ENCODE measurements at places on chromosomes 2 and 18.

DNA sequence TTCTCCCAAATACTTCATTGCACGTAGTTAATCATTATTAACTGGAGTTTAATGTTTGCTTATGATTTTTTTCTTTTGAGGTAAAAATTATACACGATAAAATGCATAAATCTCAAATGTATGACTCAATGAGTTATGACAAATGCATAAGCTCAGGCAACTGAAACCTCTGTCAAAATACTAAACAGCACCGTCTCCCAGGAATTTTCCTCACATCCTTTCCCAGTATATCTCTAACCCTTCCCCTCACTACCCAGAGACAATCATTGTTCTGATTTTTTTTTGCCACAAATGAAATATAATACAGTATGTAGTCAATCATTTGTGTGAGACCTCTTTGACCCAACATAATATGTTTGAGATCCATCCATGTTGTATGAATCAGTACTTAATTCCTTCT, 606.5 kb downstream of the CPS1 start:
- no peak for DNase-seq

GRCh38 chr2:37654932-37655841, 16.3 kb downstream of the CDC42EP3 start:
- DNase-seq: no peak

DNA sequence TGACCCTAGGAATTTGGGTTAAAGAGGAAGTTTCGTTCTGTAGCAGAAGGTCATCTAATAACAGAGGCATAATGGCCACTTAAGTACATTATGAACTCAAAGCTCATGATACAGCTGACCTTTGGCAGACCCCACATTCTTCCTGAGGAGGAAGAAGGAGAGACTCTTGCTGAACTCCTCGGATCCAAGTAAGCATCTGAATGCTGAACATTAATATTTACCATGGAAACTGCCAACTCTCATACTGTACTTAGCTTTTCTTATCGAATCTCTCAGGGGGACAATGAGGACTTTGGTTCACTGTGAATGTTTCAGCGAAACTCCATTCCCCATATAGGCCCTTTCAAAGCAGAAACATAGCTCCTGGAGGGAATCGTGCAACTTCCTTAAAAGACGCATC, 781.4 kb upstream of the GYPC start:
- no peak for DNase-seq

DNA sequence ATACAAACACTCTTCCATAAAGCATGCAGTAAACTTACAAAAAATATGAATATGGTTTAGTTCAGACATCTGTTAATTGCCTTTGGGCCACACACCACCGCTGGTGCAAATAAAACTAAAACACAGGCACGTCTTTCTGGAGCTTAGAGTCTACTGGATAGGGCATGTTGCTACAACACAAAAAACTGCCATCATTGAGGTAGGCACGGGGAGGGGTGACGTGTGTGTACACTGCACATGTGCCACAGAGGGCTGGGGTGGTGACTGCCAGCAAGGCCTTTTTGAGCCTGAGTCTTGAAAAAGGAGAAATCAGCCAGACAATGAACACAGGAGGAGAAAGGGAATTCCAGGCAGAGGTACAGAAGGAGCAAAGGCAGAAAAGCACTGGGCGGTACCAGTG, 5.1 kb downstream of the SERPINE2 start:
- DNase-seq: no peak

DNA sequence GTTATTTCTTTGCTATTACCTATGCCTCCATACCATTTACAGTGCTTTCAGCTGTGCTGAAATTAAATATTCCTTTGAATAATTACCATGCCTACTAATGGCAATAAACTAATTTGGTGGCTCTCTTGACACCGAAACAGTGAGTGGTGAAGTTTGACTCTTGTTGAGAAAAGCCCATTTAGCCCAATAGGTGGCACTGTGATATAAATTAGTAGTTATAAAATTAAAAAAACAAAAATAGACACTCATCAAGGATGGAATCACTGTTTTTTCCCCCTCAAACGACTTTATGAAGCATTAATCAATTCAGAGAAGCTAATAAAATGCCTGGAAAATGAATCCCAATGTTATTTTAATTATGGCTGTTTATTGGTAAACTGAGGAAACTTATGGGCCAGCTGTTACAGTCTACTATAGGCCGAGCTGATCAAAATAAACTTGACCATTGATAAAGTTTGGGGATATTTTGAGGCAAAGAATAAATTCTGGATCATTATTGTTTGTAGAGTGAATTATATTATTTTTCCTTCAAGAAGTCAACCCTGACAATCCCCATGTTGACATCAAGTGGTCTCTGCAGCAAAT, 339.6 kb downstream of the TRIB2 start:
- peak; percentile 10 for DNase-seq

DNA sequence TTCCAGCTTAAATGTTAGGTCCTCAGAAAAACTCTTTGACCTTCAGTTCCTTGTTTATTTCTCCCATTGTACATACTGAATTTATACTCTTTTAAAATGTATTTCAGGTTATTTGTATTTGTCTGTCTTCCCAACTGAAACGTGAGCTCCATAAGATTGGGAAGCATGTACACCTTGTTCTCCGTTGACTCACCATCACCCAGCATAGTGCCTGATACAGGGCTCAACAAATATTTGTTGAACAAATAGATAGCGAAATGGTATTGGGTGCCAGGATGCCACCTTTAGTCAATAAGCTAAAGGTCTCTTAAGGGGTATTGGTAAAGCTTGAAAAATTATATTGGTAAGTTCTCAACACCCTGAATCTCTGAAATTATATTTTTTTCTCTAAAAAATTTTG, 1841.3 kb upstream of the CELF4 start:
- DNase-seq: no peak

- no peak for DNase-seq
These were observed 23.3 kb downstream of the SPTBN1 start for GRCh38 chr2:54479424-54479823.

DNA sequence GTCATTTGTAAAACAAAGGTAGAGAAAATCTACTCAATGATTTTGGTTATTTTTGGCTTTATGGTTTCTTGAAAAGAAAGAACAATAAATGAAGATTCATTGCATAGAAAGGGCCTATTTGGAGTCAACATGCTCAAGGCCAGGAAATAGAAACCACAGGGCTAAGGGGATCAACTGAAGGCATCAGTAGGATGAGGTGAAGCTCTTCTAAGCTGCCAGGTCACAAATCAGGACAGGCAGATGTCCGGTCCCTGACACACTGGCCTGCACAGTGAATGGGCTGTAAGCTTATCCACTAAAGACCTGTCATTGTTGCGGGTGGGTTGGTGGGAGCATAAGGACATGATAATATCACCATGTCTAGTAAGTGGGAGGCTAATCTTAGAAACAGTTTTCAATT, 31.6 kb upstream of the RNF138 start:
- DNase-seq: no peak

DNA sequence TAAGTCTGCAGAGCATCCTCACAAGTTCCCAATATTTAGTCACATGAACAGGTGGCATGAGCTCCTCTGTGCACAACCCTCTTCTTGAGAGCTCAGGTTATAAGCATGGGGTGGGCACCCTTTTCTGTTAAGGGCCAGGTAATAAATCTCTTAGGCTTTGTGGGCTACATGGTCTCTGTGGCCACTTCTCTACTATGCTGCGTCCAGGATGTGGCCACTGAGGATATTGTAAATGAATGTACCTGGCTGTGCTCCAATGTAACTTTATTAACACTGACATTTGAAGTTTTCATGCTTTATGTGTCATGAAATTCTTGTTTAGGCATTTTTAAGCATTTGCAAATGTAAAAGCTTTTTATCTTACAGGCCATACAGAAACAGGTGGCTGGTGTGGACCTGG, 116.8 kb upstream of the ST6GAL2 start:
- no peak for DNase-seq

GRCh38 chr2:233711312-233712008, 1.2 kb upstream of the UGT1A5 start:
- DNase-seq: no peak

Data from SW 1271 (cell line).